Thoracic aorta endothelial cell (primary cell): ENCODE measurements at places on chromosomes 6 and 20. TPM values are rescaled to one million over a fixed set of nuclear protein-coding genes. Genes with fewer than 3 reads are reported as not detected.

The TFAP2D gene
- total RNA-seq: not detected in 2 replicates

The RIPOR2 gene
- not detected in 2 replicates for total RNA-seq

The MICB gene
- 22.5 and 33.1 TPM in 2 replicates for total RNA-seq

The HEY2 gene
- 8.1 and 12.9 TPM in 2 replicates for total RNA-seq

The ANKRD60 gene
- not detected in 2 replicates for total RNA-seq

The KCNK15 gene
- 0.07 TPM in 1 of 2 replicates, not detected in the other for total RNA-seq

The SAYSD1 gene
- total RNA-seq: 11.3 and 13.4 TPM in 2 replicates

The BCL2L1 gene
- 172 and 212 TPM in 2 replicates for total RNA-seq

The SNX9 gene
- total RNA-seq: 56.1 and 61.3 TPM in 2 replicates

The C20orf144 gene
- total RNA-seq: 0.07 and 0.13 TPM in 2 replicates

The DEF6 gene
- total RNA-seq: 0.13 and 0.65 TPM in 2 replicates

The NR2E1 gene
- total RNA-seq: not detected in 2 replicates

The LINC00237 gene
- total RNA-seq: not detected in 2 replicates

The MDFI gene
- 24.6 and 38.1 TPM in 2 replicates for total RNA-seq

The KCNB1 gene
- under 0.01 TPM in 1 of 2 replicates, not detected in the other for total RNA-seq

The HSPA12B gene
- 5.2 and 23.8 TPM in 2 replicates for total RNA-seq

The WFDC5 gene
- not detected in 2 replicates for total RNA-seq

The ARMH2 gene
- not detected in 2 replicates for total RNA-seq

The KCNQ2 gene
- not detected in 2 replicates for total RNA-seq

The SLC35F1 gene
- not detected in 2 replicates for total RNA-seq

The NTSR1 gene
- 0.43 and 2.5 TPM in 2 replicates for total RNA-seq

The PAX1 gene
- total RNA-seq: under 0.01 TPM in 1 of 2 replicates, not detected in the other

The MCCD1 gene
- total RNA-seq: not detected in 2 replicates

The L3MBTL1 gene
- total RNA-seq: 6.9 and 7.5 TPM in 2 replicates

The DNMT3B gene
- 3.9 and 6.2 TPM in 2 replicates for total RNA-seq

The C6orf52 gene
- total RNA-seq: not detected in 2 replicates

The SASH1 gene
- total RNA-seq: 132 and 183 TPM in 2 replicates

The CNR1 gene
- under 0.01 and 0.07 TPM in 2 replicates for total RNA-seq

The SOBP gene
- total RNA-seq: 3.7 and 6.0 TPM in 2 replicates

The BTN1A1 gene
- total RNA-seq: not detected in 2 replicates

The MLN gene
- total RNA-seq: not detected in 2 replicates

The BPIFB1 gene
- total RNA-seq: not detected in 2 replicates

The MARCKS gene
- 239 and 316 TPM in 2 replicates for total RNA-seq

The ZFP57 gene
- 2.5 TPM in 1 of 2 replicates, not detected in the other for total RNA-seq
